ENCODE measurements at places on chromosomes 7 and 10.

- DNase-seq, result no peak
Measured at GRCh38 chr10:126199221-126199998, 188.9 kb downstream of the ADAM12 start.

- DNase-seq, result peak; percentile 43
Measured at GRCh38 chr10:6537770-6538169, 42.3 kb downstream of the PRKCQ start.

GRCh38 chr7:44880317-44881018 is 4.9 kb downstream of the PURB start:
- no peak for DNase-seq

GRCh38 chr10:17444388-17444714 is 10.0 kb downstream of the ST8SIA6 start:
- DNase-seq, result no peak

DNA sequence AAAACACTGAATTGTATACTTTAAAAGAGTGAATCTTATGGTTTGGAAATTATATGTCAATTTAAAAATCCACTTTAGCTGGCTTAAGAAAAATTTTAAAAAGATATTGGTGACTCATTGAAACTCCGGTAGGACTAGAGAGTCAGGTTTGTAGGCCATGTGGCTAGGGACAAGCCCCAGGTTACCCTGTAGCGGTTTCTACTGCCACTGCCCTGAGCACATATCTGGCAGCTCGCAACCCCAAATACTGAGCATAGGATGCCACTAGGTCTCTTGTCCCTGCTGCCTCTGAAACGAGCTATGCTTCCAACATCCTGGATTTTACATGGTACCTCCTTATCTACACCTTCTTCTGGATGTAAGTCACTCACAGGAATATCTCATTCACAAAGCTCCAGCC is 1.4 kb upstream of the MGAM2 start:
- DNase-seq, result no peak

- DNase-seq, result no peak
Measured at GRCh38 chr10:35103882-35104281, 13.7 kb upstream of the CUL2 start.

GRCh38 chr7:131056007-131056406 is 271.7 kb upstream of the MKLN1 start:
- no peak for DNase-seq

- no peak for DNase-seq
Measured at GRCh38 chr10:23422003-23422411, 16.9 kb upstream of the OTUD1 start.

GRCh38 chr10:71657604-71658466 is 61.7 kb downstream of the C10orf105 start:
- DNase-seq, result no peak

DNA sequence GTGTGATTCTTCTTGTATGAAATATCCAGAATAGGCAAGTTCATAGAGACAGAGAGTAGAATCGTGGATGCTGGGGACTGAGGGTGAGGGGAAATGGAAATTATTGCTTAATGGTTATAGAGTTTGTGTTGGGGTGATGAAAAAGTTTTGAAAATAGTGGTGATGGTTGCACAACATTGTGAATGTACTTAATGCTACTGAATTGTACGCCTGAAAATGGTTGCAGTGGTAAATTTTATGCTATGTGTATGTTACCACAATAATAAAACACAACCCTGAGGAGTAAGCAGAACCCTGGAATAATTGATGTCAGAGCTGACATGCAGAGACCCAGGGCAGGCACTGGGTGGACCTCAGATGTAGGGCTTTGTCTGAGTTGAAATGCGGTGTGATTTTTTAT is 57.6 kb downstream of the TACR2 start:
- no peak for DNase-seq

DNA sequence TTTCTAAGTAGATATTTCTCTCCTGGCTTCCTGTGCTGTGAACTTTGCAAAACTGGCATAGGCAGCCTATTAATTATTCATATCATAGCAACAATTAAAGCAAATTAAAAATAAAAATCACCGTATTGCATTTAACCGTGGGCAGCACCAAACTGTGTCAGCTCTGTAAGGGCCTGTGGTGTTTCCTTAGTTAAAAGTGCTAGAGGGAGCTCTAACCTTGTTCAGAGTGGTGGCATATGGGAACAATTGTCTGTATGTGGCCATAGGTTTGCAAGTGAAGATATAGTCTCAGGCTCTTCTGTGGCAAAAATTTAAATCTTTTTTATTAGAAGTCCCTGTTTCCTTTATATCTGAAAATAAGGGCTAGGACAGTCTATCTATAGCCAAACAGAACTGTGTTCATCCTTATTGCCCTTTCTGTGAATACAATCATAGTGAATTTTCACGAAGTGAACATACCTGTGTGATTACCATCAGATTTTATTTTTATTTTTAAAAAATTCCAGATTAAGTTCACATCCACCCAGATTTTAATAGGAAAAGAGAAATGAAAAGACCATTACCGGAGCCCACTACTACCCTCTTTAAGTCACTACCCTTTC is 92.6 kb downstream of the POLL start:
- no peak for DNase-seq

GRCh38 chr10:113382691-113383090 is 170.2 kb upstream of the HABP2 start:
- no peak for DNase-seq

DNA sequence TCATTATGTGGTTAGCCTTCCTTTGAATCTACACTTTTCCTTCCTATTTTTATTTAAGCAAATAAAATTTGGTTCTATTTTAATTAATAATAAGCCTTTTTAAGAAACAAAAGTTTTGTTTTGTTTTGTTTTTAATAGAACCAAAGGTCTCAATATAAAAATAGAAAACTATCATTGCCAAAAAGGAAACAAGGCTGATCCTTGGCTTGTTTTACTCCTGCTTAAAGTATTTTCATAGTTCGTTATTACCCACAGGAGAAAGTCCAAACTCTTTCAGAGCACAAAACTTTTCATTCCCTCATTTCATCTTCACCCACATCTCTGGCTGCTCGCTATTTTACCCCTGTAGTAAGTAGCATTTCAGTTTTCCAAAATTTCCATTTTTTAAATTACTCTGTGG is 374.8 kb downstream of the SEMA3D start:
- DNase-seq, result no peak

- DNase-seq, result peak; percentile 50
Measured at GRCh38 chr7:130486114-130486953, 5.6 kb upstream of the MEST start.

GRCh38 chr10:23362879-23363792 is 18.5 kb upstream of the C10orf67 start:
- DNase-seq, result no peak

DNA sequence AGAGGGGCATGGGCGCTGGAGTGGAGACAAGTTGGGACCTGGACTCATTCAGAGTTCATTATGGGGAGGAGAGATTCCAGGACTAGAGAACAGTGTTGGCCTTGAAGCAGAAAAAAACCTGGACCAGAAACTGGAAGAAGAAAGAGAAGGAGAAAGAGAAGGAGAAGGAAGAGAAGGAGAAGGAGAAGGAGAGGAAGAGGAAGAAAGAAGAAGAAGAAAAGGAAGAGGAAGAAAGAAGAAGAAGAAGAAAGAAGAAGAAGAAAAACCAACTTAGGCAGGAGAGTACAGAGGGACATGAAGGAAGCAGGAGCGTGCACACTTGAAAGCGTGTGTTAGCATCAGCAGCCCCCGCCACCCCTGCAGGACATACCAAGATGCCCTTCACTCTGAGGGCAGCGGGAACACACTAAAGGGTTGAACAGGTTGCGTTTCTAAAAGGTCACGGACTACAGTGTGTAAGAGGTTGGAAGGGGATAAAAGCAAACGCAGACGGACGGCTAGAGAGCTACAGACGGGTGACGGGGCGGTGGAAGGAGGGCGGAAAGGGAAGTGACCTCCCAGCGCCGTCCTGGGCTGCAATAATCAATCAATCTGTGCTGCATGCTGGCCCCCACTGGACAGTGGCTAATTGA is 95.3 kb downstream of the SEC61G start:
- no peak for DNase-seq

- no peak for DNase-seq
Measured at GRCh38 chr10:95097805-95098204, 28.5 kb upstream of the CYP2C8 start.

- no peak for DNase-seq
Measured at GRCh38 chr7:105637755-105638154, 56.5 kb upstream of the EFCAB10 start.

Measured in femur (tissue), 1 donor.